SK-N-SH treated with all-trans-retinoic acid at 6 μM for 48 hours (cell line): ENCODE measurements at places on chromosomes 2 and 18.

DNA sequence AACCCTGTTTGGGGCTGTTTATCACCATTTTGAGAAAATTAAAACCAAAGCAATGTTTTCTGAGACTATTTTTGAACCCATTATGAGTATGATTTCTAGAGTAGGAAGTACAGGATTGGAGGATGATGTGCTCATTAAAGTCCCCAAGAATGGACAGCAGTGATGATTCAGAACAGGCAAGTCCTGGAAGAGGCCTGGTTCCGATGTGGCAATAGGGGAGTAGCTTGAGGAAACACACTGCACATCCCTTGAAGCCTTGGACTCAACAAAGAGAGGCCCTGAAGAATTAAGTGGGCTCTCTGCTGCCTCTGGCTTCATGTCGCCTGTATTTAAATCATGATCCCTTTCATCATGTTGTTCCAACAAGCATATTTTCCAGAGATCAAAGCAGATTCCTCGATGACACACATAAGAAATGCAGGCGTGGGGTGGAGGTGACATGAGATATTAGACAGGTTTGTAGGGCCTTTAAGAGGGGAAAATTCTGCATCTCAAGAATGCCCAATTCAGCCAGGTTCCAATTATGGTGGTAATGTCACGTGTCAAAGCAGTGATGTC, 242.2 kb downstream of the FHOD3 start:
- no peak for ATAC-seq

DNA sequence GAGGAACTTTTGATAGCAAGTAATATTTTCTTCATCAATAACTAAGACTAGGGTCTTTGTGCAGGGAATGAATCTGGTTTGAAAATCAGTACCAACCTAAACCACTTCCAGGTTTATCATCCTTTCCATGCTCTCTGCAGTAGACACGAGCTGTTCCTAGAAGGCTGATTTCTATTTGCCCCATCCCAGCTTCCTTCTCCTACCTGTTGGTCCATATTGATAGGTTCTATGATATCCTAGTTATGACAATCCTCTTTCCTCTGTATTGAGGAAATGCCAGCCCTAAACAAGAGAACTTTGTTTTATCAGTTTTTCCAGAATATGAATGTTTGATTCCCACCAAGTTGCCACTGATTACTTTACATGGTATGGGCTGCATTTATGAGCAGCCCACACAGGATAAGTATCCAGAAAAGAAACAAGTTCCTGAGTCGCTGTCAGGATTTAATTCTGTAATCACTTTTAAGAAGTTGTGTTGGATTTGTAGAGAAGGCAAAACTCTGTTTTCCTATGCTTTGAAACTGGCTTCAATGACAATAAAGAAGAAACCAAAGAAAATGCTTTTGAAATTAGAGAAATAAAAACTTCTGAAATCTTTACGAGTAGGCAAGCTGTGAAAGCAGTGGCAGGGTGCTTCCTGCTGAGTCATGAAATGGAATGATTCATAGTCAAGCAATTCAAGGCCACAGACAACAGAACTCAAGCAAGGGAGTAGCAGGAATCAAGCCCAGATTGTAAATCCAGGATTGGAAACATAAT, 37.3 kb upstream of the TANK start:
- peak; percentile 99 for ATAC-seq

DNA sequence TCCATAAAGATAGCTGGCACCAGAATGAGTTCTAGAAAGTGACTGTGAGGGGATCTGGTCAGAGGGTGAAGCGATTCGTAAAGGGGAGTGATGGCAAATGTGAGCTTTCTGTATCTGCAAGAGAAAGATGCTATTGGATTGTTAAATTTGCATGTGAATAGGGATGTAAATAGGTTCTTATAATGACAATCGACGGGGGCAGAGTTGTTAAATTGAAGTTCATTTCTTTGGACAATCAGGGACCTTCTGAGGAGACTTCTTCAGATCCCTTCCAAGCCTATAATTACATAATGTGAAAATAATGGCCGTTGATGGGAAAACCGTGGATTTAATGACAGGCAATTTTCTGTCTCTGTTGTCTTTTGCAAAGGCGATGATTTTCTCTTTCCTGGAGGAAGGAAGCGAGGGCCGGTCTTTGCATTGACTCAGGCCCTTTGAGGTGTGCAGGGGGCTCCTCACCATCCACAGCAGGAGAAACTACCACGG, 52.2 kb upstream of the TMEM18 start:
- no peak for ATAC-seq

DNA sequence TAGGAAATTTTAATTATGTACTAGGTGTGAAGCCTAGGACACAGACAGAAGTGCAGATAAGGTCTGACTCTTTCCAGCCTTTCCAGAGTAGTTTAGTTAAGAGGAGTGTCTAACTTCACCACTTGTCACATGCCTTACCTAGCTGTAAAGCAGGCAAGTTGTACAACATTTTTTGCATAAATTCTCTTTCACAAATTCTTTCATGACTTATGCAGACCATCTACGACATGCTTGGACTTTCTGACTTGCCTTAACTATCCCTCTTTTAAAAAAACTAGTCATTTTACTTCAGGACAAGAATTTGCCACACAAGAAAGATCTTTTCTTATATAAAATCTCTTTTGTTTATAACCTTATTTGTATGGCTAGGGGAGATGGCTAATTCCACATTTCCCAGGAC, 1273.6 kb upstream of the SLC39A10 start:
- ATAC-seq: no peak

DNA sequence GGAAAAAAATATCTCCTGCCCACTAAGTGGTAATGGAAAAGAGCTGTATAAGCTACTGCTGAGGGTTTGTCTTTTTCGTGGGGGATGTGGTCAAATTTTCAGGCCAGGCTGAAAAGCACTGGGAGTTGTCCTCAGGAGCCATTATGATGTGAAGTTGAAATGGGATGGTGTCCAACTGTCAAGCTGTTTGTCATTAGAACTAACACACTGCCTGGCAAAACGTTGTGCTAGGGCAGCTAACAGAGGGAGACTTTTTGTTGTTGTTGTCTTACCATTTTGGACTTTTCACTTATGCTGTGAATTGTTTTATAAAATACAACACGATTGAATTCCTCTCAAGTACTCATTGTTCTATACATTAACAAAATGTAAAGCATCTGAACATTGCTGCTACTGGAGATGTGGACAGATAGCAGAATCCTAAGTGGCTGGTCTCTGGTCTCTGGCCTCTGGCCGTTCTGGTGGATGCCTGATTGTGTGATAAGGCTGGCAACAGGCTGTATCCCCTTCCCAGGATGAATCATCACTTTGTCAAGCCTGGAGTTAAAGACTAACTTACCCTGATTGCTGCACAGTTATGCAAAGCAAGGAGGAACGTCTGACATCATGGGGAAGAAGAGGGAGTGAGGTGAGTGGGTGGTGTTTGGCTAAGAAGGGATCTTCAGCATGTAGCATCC, 2.3 kb downstream of the MYO1B start:
- ATAC-seq: peak; percentile 67

DNA sequence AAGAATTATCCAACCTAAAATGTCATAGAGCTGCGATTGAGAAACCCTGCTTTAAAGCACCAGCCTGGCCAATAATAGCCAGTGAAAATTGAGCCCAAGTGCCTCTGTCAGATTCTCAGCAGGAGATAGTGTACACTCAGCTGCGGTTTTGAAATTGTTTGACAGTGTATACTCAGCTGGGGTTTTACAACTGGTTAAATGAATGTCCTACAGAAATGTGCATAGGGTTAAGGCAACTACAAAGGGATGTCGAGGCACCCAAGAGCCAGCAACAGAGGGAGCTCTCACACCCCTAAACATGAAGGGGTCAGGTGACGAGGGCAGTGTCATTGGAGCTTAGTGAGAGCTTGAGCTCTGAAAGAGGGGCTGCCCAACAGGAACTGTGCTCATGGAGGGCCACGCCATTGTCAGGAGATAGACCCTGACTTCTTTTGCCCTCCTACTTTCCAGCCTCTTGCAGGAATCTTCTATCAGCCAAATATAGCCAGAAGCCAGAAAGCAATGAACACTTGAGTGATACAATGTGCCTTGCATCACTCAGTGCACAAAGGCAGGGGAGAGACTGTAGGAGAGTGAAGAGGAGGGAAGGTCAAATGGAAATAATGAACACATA, 15.1 kb downstream of the ACTG2 start:
- peak; percentile 66 for ATAC-seq

DNA sequence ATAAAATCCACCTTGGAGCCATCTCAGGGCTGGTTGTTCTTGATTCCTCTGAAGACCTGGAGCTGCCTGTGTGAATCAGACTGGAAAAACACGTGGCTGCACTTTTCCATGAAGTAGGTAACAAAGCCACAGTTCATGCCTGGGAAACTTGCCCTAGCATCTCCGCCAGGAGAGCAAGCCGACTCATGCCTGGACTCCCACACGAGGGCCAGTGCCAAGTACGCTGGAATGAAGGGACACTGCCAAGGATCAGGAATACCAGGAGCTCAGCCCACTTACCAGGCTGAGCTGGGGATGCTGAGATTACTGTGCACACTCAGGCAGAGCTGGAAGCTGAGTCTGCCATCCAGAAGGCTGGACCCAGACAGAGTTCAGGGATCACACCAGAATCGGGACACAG, 10.9 kb upstream of the FHL2 start:
- peak; percentile 94 for ATAC-seq

DNA sequence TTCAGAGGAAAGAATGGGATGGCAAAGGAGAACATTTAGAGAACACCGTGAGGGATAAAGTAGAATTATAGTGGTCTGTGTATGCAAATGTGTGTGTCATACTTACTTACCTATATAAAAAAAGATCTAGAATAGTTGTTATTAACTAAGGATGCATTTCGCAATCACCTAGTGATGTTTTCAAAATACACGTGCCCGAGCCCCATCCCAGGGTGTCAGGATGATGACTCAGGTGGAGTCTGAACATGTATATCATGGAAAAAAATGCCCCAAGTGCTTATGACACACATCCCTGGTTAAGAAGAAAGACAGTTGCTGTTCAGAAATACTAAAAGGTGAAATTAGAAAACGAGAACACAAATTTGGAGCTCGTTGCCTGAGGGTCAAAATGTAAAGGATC, 109.0 kb downstream of the CERS6 start:
- no peak for ATAC-seq

DNA sequence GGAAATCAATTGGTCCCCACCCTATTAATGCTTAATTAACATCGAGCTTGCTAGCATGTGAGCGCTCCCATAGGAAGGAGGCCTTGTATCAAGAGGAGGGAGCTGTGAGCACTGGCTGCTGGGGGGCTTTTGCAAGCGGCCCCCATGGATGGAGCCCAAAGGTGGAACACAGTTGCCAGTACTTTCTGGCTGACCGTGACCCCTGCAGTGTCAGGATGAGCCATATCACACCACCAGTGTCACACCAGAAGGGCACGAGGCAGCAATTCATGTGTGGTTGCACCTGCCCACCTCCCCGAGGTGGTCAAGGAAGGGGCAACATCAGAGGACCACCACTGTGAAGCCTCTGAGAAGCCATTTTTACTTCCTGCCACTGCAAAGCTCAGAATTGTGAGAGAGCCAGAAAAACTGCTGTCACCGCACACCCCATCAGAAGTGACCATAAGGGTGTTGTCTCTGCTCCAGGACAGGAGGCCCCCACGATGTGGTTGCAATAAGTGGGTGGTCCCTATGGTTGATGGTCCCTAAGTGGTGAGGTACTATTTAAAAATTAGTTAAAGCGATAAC, 99.8 kb upstream of the RAB6C start:
- no peak for ATAC-seq

- ATAC-seq: no peak
Measured at GRCh38 chr2:230875347-230876315, 10.9 kb downstream of the ITM2C start.

GRCh38 chr2:107008843-107009242, 122.9 kb upstream of the ST6GAL2 start:
- no peak for ATAC-seq

GRCh38 chr18:51765606-51766360, 568.3 kb upstream of the MEX3C start:
- no peak for ATAC-seq

DNA sequence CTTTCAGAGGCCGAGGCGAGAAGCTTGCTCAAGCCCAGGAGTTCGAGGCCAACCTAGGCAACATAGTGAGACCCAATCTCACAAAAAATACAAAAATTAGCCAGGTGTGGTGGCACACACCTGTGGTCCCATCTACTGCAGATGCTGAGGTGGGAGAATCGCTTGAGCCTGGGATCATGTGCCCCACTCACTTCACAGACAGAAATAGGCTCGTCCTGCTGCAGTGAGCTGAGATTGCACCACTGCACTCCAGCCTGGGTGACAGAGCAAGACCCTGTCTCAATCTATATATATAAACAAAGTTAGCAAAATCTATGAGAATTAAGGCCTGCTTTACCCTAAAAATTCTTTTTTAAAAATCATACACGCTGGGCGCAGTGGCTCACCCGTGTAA, 50.8 kb downstream of the TEX44 start:
- no peak for ATAC-seq

- no peak for ATAC-seq
Measured at GRCh38 chr2:156563994-156564753, 128.0 kb downstream of the GPD2 start.

DNA sequence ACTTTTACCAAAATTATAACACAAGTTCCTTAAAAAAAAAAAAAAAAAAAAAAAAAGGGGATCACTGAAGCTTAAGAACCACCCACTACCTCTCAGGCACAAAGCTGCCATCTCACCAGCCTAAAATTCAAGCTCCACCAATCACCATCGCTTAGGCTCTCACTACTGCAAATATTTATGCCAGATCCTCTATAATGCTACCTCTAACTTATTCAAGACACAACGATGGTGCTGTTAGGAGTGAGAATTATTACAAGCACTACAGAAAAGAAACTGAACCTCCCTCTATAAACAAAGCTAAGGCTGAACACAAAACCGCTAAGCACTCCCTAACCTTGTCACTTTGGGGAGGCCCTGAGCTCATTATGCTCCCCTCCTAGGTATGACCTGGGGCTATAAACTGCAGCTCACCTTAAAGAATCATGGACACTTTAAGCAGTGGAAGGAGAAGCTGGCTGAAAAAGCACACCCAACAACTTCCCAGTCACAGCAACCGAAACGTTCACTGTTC, 3.6 kb downstream of the FZD5 start:
- no peak for ATAC-seq

- ATAC-seq: no peak
Measured at GRCh38 chr18:56028514-56028913, 440.5 kb upstream of the TCF4 start.

DNA sequence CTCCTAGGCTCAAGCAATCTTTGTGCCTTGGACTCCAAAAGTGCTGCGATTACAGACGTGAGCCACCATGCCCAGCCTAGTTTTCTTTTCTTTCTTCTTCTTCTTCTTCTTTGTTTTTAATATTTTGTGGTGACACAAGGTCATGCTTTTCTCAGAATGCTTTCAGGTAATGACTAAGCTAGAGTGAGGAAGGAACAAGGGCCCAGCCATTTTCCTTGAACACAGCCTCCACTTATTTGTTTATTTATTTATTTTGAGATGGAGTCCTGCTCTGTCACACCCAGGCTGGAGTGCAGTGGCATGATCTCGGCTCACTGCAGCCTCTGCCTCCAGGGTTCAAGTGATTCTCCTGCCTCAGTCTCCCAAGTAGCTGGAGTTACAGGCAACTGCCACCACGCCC, 74.3 kb upstream of the ST3GAL5 start:
- no peak for ATAC-seq
